ENCODE measurements at places on chromosomes 7 and 10.

DNA sequence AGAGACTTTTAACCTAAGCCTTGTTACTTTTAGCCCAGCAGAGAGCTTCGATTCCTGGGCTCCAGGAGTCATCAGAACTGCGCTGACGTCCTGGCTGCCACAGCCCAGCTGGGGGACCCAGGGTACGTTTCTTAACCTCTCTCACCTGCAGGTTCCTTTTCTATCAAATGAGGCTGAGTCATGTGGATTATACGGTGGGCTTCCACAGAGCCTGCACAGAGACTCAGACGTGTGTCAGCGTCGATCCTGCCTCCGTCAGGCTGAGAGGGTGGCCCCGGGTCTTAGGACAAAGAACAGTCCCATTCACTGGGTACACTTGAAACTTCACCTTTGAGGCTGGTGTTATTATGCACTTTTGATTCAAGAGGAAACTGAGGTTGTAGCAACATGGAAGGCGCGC is 100.7 kb upstream of the FGFR2 start:
- DNase-seq: no peak

DNA sequence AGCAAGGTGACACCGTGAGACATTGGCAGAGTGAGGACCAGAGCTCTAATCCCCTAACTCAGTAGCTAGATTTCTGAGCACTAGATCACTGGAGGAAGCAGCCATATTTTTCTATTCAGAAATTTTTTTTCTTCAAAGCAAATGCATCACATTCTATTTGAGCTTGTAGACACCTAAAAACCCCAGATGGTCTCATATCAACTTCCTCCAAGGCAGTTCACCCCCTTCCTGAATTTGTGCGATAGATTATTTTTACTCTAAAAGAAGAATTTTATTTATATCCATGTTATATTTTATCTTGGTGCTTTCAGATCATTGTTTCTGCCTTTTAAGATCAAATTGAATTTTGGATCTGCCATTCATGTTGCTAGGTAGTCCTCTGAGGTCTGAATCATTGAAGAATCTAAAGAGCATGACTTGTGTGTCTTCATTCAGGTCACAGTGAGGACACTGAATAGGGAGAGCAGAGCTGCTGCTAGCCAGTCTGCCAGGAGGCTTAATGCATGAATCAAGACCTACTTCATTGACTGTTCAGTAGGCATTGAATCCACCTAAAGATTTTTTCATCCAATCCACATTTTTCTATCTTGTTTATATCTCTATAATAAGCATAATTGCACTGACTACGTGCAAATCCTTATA is 92.9 kb upstream of the LRRTM3 start:
- no peak for DNase-seq

DNA sequence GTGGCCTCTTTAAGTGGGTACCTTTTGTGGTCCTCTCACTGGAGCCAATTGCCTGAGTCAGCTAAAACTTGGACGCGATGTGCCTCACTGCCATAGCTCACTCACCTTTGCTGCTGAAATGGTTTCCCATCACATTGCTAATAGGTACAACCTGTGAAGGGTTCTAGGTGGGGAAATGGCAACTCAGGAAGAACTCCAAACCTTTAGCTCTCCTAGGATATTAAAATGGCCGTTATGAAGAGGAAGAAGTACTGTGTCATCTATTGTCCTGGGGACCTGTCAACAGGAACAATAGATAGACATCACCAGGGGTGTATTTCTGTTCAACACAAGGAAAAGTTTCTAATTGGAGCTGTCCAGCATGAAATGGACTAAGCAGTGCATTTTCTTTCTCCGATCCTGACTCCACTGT is 1.2 kb upstream of the ZNF655 start:
- no peak for DNase-seq

GRCh38 chr10:124027031-124027611 is 66.3 kb downstream of the CHST15 start:
- no peak for DNase-seq

- DNase-seq: no peak
Measured at GRCh38 chr7:589781-590575, 70.3 kb upstream of the PDGFA start.

DNA sequence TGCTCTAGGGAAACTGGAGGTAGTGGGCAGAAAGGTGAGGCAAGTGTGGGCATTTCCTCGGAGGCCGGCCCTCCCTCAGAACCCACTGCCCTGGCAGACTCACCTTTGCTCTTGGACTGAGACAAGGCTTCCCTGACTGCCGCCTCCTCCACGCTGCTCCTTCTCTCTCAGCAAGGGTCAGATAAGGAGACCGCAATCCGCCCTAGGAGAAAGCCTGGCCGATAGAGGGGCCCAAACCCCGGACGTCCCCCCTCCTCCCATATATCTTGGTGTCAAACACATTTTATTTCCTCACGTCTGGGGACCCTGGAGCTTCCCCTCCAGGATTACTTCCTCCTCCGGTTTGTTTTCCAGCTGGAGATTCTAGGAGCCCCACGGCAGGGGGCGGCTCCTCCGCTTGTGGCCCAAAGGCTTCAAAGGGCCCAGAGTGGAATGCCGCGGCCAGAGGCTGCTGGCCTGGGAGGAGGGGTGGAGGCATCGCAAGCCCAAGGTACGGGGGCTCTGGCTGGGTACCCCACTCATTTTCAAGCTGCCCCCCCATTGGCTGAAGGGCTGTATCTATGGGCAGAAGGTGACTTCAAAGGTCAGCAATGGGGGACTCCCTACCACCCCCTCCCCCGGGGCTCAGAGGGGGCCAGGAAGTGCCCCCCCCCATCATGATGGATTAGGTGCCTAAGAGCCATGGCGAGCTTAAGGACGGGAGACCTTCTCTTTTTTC is 31.7 kb upstream of the LBX1 start:
- DNase-seq: no peak

DNA sequence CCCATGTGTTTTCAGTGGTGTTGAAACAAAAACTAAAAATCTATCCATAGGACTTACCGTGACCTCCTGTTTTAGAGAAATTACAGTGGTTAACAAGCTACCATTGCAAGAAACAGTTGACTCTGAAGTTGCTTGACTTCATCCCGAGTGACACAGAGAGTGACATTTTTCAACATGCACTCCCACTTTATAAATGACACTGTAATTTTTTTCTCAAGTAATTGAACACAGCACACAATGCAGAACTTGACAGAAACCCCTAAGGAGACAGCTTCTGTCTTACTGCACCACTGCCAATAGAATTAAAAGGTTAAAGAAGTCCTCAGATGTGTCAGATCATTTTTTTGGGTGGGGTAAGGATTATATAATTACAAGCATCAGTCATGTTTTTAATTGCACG is 246.1 kb downstream of the CELF2 start:
- DNase-seq: no peak

Measured in activated T-cell treated with anti-CD3 and anti-CD28 coated beads for 1 hour (primary cell).